ENCODE measurements at places on chromosomes 7 and 10. TPM values are rescaled to one million over a fixed set of nuclear protein-coding genes. Genes with fewer than 3 reads are reported as not detected.
A peak's percentile ranks its signal among the peaks of the same experiment; 100 is the strongest.

DNA sequence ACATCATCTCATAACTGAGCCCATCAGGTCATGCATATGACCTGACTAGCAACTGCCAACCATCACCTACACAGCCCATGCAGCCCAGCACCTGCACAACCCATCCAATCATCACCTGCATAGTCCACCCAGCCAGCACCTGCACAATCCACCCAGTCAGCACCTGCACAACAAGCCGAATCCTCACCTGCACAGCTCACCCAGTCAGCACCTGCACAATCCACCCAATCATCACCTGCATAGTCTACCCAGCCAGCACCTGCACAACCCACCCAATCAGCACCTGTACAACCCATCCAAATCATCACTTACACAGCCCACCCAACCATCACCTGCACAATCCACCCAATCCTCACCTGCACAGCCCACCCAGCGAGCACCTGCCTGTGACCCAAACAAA lies 33.4 kb upstream of the WDFY4 start:
- no peaks in the 10 kb centered on the region for H3K4me1 ChIP-seq
- no peaks in the 10 kb centered on the region for H3K27me3 ChIP-seq
- DNase-seq: no peak
- no peak overlapping the region for H3K4me3 ChIP-seq
- no peak overlapping the region for H3K27ac ChIP-seq

GRCh38 chr7:17406738-17407137 lies 108.3 kb downstream of the AHR start:
- DNase-seq: no peak
- H3K4me3 ChIP-seq: no peak overlapping the region
- no peaks in the 10 kb centered on the region for H3K4me1 ChIP-seq
- H3K27me3 ChIP-seq: no peaks in the 10 kb centered on the region
- peak overlapping the region; percentile 13 for H3K27ac ChIP-seq
- no peaks in the 10 kb centered on the region for H3K36me3 ChIP-seq

- no peak overlapping the region for H3K4me3 ChIP-seq
- H3K27ac ChIP-seq: no peak overlapping the region
- no peaks in the 10 kb centered on the region for H3K36me3 ChIP-seq
- peaks cover 1% of the 10 kb centered on the region for H3K4me1 ChIP-seq
- no peak for DNase-seq
Observed at GRCh38 chr7:68038621-68039314, 1042.1 kb downstream of the TYW1 start.

DNA sequence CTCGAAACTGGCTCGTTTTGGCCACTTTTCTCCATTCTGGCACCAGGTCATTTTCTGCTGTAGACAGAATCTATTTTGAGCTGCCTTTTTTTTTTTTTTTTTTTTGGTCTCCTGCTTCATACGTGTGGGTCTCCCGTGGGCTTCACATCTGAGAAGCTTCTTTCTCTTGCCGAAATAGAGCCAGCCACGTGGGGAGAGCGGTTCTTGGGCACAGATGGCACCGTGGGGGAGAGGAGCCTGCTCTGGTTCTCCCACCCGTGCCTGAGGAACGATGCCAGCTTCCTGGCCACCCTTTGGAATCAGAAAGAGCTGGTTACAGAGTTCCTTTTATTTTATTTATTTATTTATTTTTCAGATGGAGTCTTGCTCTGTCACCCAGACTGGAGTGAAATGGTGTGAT lies 48.7 kb upstream of the OCM2 start:
- no peak overlapping the region for H3K4me3 ChIP-seq
- no peak for DNase-seq
- no peaks in the 10 kb centered on the region for H3K27me3 ChIP-seq
- no peak overlapping the region for H3K27ac ChIP-seq
- no peaks in the 10 kb centered on the region for H3K36me3 ChIP-seq
- peaks cover 7% of the 10 kb centered on the region for H3K4me1 ChIP-seq

- H3K4me1 ChIP-seq: no peaks in the 10 kb centered on the region
- no peaks in the 10 kb centered on the region for H3K27me3 ChIP-seq
- no peak overlapping the region for H3K4me3 ChIP-seq
- no peaks in the 10 kb centered on the region for H3K36me3 ChIP-seq
- no peak for DNase-seq
- no peak overlapping the region for H3K27ac ChIP-seq
Observed at GRCh38 chr7:19060761-19061259, 56.6 kb downstream of the TWIST1 start.

GRCh38 chr10:133421336-133422222 lies 2.8 kb downstream of the SPRN start:
- peaks cover 3% of the 10 kb centered on the region for H3K4me1 ChIP-seq
- peak; percentile 14 for DNase-seq
- no peaks in the 10 kb centered on the region for H3K27me3 ChIP-seq
- H3K27ac ChIP-seq: no peak overlapping the region
- no peak overlapping the region for H3K4me3 ChIP-seq
- H3K36me3 ChIP-seq: no peaks in the 10 kb centered on the region

- peak overlapping the region; percentile 58 for H3K4me3 ChIP-seq
- no peaks in the 10 kb centered on the region for H3K36me3 ChIP-seq
- DNase-seq: no peak
- H3K27ac ChIP-seq: no peak overlapping the region
- no peaks in the 10 kb centered on the region for H3K27me3 ChIP-seq
- peaks cover 9% of the 10 kb centered on the region for H3K4me1 ChIP-seq
Observed at GRCh38 chr10:3067859-3068179, 471 bp downstream of the PFKP start.

DNA sequence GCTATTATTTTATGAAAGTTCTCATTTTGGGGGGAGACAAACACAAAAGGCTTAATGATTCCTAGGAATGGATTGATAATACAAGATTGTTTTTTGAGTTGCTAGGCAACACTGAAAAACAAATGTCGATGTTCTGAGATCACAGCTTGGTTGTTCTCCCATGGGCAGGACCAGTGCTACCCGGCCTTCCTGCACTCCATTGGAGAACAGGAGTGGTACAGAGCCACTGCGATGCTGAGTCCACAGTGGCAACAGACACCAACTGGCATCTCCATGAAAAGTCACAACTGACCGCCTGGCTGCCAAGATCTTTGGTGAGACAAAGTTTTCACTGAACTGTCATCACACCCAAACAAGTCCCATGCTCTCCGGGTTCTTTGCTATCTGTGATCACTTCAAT lies 68.9 kb upstream of the NMT2 start:
- H3K27me3 ChIP-seq: no peaks in the 10 kb centered on the region
- no peak overlapping the region for H3K4me3 ChIP-seq
- no peaks in the 10 kb centered on the region for H3K36me3 ChIP-seq
- no peak for DNase-seq

DNA sequence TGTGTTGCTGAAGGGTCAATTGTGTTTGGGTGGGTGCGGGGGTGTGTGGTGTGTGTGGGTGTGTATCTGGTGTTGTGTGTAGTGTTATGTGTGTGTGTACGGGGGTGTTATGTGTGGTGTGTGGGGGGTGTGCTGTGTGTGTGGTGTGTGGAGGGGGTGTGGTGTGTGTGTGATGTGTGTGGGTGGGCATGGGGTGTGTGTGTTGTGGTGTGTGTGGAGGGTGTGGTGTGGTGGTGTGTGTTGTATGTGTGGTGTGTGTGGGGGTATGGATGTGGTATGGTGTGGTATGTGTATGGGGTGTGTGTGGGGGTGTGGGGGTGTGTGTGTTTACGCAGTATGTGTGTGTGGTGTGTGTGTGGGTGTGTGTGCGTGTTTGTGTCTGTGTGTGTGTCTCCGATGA lies 110.8 kb downstream of the ZNF22 start:
- H3K4me3 ChIP-seq: no peak overlapping the region
- H3K36me3 ChIP-seq: no peaks in the 10 kb centered on the region
- no peaks in the 10 kb centered on the region for H3K27me3 ChIP-seq
- DNase-seq: no peak
- no peak overlapping the region for H3K27ac ChIP-seq

GRCh38 chr7:25109276-25109675 lies 15.8 kb downstream of the CYCS start:
- no peak overlapping the region for H3K4me3 ChIP-seq
- H3K27ac ChIP-seq: no peak overlapping the region
- H3K27me3 ChIP-seq: no peaks in the 10 kb centered on the region
- no peak for DNase-seq
- no peaks in the 10 kb centered on the region for H3K4me1 ChIP-seq

- no peaks in the 10 kb centered on the region for H3K36me3 ChIP-seq
- no peaks in the 10 kb centered on the region for H3K4me1 ChIP-seq
- DNase-seq: no peak
- no peak overlapping the region for H3K4me3 ChIP-seq
- no peak overlapping the region for H3K27ac ChIP-seq
- no peaks in the 10 kb centered on the region for H3K27me3 ChIP-seq
Observed at GRCh38 chr10:8112942-8113442, 58.5 kb downstream of the GATA3 start.

DNA sequence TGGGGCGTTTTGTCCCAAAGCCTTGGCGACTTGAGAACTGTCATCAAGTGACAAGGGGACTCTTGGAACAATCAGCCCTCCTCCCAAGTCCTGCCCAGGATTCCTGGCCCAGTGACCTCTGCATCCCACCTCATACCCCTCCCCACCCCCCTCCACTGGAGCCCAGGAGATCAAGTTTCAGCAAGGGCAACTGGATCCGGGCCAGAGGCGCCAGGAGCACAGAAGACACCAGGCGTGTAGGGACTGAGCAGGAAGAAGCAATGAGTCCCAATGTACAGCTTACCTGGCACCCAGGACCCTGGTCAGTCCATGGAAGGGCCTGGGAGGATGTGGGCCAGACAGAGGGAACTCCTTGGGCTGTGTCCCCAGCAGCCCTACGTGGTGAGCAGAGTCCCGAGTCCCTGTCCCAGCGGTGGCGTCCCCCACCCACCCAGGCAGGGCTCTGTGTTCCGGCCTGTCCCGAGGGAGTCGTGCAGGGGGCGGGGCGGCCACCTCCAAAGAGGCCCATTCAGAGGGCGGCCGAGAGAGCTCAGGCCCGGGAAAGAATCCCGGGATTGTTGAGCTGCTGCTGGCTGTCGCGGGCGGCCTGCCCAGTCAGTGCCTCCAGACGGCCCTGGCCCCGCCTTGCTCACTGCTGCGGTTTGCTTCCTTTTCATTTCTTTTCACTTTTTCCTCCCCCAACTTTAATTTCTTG lies 254.1 kb downstream of the TNS3 start:
- no peaks in the 10 kb centered on the region for H3K27me3 ChIP-seq
- DNase-seq: peak; percentile 85
- peak overlapping the region; percentile 60 for H3K27ac ChIP-seq
- H3K4me3 ChIP-seq: peak overlapping the region; percentile 0

DNA sequence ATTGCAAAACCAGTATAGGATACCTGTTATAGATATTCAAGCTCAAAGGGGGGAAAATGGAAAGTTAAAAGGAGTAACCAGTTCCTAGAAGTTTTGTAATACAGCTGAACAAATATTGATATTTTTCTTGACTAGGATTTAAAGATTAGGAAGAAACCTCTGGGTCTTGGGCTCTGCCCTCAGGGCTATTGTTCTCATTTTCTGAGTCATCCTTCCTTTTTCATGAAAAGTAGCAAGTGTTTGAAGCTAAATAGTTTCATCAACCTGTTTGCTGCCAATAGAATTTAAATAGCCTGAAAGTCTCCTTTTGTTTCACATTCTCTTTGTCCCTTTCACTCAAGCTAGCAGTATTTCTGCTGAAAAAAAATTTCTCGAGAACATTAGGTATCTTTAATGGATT lies 1061.1 kb upstream of the GHITM start:
- H3K36me3 ChIP-seq: no peaks in the 10 kb centered on the region
- H3K27ac ChIP-seq: no peak overlapping the region
- H3K27me3 ChIP-seq: no peaks in the 10 kb centered on the region
- DNase-seq: no peak
- H3K4me3 ChIP-seq: no peak overlapping the region

DNA sequence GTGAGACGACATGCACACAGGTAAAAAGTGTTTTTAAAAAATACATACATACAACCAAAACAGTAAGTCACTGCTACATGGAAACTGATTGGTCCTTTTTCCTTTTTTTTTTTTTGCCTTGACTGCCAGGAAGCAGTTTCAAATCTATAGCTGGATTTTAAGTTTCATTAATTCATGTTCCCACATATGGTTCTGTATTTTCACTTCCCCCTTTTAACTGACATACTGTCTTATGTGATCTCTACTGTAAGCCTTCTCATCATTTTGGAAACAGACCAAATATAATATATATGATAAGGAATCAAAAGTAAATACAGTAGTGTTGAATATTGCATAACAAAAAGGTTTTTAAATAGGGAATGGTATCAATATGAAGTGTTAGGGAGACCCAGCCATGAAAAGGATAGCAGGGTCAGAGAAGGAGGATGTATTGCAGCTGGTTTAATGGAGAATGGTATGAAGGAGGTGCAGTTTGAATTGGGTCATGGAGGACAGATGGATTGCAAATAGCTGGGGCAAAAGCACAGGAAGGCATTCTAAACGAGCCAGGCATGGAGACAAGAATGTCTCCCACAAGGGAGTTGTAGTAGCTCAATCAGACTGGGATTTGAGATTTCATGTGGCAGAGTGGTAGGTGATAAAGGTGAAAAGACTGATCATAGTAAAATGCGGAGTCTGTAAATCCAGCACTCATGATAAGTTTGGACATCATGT lies 5.4 kb downstream of the CAV1 start:
- H3K27ac ChIP-seq: no peak overlapping the region
- H3K27me3 ChIP-seq: no peaks in the 10 kb centered on the region
- peaks cover 11% of the 10 kb centered on the region for H3K4me1 ChIP-seq
- DNase-seq: no peak
- H3K36me3 ChIP-seq: no peaks in the 10 kb centered on the region

- no peak for DNase-seq
Observed at GRCh38 chr7:962401-963081, 8.1 kb upstream of the ADAP1 start.

SLC29A4 gene
- total RNA-seq: 2.5 TPM

FANK1 gene
- 6.1 TPM for total RNA-seq

HABP2 gene
- 0.72 TPM for total RNA-seq

DLG5 gene
- 42.8 TPM for total RNA-seq

A1CF gene
- total RNA-seq: not detected

CYP2C8 gene
- 0.66 TPM for total RNA-seq

C10orf67 gene
- 0.36 TPM for total RNA-seq

CYP2C19 gene
- not detected for total RNA-seq

AGR2 gene
- 4.6 TPM for total RNA-seq

FAM241B gene
- total RNA-seq: 2.5 TPM

Data from ovary (tissue), 10 donors.